ENCODE measurements at places on chromosomes 3 and 15. TPM values are rescaled to one million over a fixed set of nuclear protein-coding genes. Genes with fewer than 3 reads are reported as not detected.

TEX9 gene
- 12.5 TPM for total RNA-seq

SPTBN5 gene
- total RNA-seq = 1.5 TPM

NMNAT3 gene
- total RNA-seq = 1.2 TPM

CCDC66 gene
- total RNA-seq = 11.4 TPM

CYP1A1 gene
- 10.3 TPM for total RNA-seq

ENTPD3 gene
- total RNA-seq = 1.6 TPM

MCF2L2 gene
- total RNA-seq = not detected

GRCh38 chr3:45980229-45980813 is 15.3 kb downstream of the FYCO1 start:
- H3K4me3 ChIP-seq = no peak overlapping the region
- H3K36me3 ChIP-seq = peaks cover 67% of the 10 kb centered on the region
- no peak for DNase-seq
- peaks cover 14% of the 10 kb centered on the region for H3K4me1 ChIP-seq
- H3K27ac ChIP-seq = no peak overlapping the region
- no peaks in the 10 kb centered on the region for H3K27me3 ChIP-seq

DNA sequence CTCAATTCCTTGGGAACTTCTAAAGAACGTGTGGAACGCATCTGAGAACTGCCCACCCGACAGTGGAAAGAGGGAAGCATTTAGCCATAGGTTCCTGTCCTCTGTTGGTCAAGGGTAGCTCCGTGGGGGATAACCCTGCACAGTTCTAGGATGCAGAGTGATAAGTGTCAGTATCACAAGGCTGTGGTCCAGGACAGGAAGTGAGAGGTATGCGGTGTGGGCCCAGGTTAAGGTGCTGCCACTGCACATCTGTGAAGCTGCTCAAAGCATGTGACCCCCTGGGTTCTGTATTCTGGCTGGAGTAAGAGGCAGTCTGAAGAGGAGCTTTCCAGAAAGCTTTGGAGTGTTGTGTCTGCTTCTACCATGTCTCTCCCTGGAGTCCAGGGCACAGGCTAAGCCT is 51.7 kb upstream of the HES1 start:
- no peaks in the 10 kb centered on the region for H3K27me3 ChIP-seq
- H3K36me3 ChIP-seq = no peaks in the 10 kb centered on the region
- DNase-seq = peak; percentile 25
- H3K27ac ChIP-seq = no peak overlapping the region
- peaks cover 15% of the 10 kb centered on the region for H3K4me1 ChIP-seq

DNA sequence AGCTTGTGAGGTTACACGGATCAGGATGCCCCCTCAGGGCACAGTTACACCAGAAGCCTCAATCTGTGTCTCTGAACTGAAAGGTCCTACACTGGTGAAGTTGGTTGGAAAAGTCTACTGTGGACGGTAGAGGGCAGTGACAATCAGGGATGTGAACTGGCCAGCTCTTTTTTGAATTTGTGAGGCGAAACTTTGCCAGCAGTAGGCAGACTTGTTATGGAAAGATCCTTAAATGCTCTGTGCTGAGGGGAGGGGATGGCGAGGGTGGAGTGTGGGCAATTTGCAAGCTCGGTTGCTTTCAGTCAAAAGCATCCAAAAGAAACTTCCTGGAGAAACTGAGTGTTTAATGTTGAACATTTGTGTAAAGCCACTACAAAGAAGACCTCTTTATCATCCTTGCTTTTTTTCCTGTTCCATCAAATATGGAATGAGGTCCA is 127.4 kb upstream of the ABHD17C start:
- H3K27ac ChIP-seq = no peak overlapping the region
- no peak for DNase-seq
- no peaks in the 10 kb centered on the region for H3K27me3 ChIP-seq
- H3K4me1 ChIP-seq = no peaks in the 10 kb centered on the region
- H3K4me3 ChIP-seq = no peak overlapping the region
- no peaks in the 10 kb centered on the region for H3K36me3 ChIP-seq

DNA sequence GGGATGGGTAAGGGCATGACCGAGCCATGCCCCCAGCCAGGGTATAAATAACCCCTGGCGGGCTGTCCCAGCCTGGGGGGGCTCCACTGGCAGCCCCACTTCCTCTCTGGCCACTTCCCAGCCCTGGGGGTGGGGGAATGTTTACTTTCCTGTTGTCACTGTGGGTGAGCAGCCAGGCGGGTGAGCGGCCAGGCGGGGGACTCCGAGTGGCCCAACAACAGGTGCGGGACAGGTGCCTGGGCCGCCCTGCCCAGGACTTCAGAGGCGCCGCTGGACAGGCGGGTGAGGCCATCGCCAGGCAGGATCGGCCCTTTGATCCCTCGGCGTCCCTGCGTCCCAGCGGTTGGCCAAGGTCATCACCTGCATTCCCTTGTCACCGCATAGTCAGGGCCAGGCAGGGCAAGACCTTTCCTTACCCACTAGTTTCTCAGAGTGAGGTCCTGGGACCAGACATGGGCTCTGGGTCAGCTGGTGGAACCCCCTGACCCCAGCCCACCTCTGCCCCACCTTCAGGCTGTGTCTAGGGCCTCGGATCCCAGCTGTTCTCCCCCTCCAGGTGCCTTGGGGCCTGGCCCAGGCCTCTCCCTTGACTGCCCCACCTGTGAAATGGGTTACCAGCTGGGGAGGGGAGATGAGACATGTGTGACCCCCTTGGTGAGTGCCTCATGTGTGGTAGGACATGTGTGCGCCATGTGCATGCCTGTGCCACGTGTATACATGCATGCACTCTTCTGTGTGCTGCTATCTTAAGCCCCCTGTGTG is 16.6 kb downstream of the SEMA3F start:
- H3K4me1 ChIP-seq = peaks cover 28% of the 10 kb centered on the region
- H3K36me3 ChIP-seq = peaks cover 31% of the 10 kb centered on the region
- H3K4me3 ChIP-seq = no peak overlapping the region
- no peak overlapping the region for H3K27ac ChIP-seq
- DNase-seq = no peak

- DNase-seq = no peak
- H3K4me3 ChIP-seq = no peak overlapping the region
- no peaks in the 10 kb centered on the region for H3K4me1 ChIP-seq
- no peak overlapping the region for H3K27ac ChIP-seq
Measured at GRCh38 chr3:15071699-15072098, 6.6 kb upstream of the MRPS25 start.

- H3K36me3 ChIP-seq = no peaks in the 10 kb centered on the region
- DNase-seq = no peak
- no peaks in the 10 kb centered on the region for H3K27me3 ChIP-seq
- no peak overlapping the region for H3K4me3 ChIP-seq
Measured at GRCh38 chr15:70152070-70152480, 54.4 kb upstream of the TLE3 start.

DNA sequence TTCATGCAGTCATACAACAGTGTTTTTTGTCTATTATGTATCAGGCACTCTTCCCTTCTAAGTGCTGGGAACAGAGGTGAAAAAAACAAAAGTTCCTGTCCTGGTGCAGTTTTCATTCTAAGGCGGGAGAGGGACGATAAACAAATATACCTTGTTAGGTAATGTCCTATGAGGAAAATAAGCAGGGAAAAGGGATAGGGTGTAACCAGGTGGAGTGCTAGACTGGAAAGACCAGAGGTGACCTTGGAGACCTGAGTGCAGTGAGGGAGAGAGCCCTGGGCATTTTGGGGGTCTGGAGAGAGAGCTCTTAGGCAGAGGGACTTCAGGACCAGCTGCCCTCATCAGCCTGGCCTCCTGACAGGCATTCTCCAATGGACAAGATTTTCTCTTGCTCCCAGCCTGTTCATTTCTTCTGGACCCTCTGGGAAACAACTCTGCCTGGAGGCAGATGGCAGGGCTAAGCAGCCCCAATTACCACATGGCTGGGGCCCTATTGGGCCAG is 97.2 kb upstream of the TJP1 start:
- no peak overlapping the region for H3K27ac ChIP-seq
- no peak overlapping the region for H3K4me3 ChIP-seq
- no peaks in the 10 kb centered on the region for H3K36me3 ChIP-seq
- no peak for DNase-seq
- H3K4me1 ChIP-seq = no peaks in the 10 kb centered on the region
- H3K27me3 ChIP-seq = no peaks in the 10 kb centered on the region

DNA sequence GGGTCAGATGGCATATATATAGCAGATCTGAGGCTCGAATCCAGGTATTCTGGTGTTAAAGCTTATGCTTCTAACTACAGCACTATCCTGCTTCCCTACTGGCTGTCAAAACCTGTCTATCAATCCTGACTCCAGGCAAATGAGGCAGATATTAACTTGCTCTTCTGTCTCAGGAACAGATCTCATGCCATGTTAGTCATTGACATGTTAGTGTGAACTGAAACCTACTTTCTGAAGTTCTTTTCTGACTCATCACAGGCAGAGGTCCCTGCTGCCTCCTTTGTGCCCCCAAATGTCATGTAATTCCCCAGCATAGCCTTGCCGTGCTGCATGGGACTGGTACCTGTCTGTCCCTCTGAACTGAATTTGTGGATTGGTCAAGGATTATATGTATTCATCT is 125.0 kb upstream of the SMAD3 start:
- H3K27ac ChIP-seq = no peak overlapping the region
- H3K36me3 ChIP-seq = no peaks in the 10 kb centered on the region
- H3K4me1 ChIP-seq = no peaks in the 10 kb centered on the region
- no peak overlapping the region for H3K4me3 ChIP-seq

DNA sequence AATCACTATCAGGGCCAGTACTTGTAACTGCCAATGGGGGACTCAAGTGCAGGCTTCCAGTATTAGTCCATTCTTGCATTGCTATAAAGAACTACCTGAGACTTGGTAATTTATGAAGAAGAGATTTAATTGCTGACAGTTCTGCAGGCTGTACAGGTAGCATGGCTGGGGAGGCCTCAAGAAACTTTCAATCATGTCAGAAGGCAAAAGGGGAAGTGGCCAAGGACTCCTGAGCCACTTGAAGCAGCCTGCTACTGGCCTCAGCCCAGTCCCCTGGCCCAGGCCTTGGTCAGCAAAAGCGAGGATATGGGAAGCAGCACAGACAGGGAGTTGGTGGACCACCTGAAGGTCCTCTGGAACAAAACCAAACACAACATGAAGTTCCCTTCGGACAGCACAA is 29.2 kb upstream of the OR5K1 start:
- H3K4me3 ChIP-seq = no peak overlapping the region
- no peak for DNase-seq
- no peaks in the 10 kb centered on the region for H3K4me1 ChIP-seq
- H3K27me3 ChIP-seq = no peaks in the 10 kb centered on the region
- H3K27ac ChIP-seq = no peak overlapping the region

DNA sequence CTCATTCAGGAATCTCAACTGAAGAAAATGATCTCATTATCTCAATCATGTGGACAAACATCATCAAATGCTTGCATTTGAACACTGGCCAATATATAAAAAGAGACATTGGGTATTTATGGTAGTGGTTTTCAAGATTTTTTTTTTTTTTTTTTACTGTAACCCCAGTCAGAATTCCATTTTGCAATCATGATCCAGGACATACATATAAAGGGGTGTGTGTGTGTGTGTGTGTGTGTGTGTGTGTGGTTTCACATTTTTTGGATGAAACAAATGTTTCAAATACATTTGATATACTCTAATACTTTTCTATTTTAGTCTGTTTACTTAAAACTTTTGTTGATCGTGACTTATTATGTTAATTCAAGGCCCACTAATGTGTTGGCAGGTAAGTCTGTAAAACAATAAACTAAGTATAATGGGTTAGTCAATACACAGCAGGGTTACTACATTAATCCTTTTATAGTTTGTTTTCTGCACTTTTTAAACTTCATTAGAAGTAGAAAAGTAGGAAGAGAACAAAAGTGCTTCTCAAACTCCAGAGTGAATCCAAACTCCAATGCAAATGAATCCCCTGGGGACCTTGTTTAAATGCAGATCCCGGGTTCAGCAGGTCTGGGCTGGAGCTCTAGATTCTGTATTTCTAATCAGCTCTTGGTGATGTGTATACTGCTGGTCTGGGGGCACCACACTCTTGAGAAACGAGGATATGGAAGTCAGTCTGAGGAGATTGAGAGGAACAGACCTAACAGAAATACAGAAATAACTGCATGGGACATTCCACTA is 17.6 kb downstream of the THRB start:
- H3K36me3 ChIP-seq = no peaks in the 10 kb centered on the region
- peak overlapping the region; percentile 10 for H3K4me3 ChIP-seq
- H3K4me1 ChIP-seq = no peaks in the 10 kb centered on the region
- peak overlapping the region; percentile 54 for H3K27ac ChIP-seq
- DNase-seq = no peak

GRCh38 chr15:76176487-76177085 is 116.8 kb downstream of the TMEM266 start:
- peaks cover 7% of the 10 kb centered on the region for H3K4me1 ChIP-seq
- no peak overlapping the region for H3K27ac ChIP-seq
- no peaks in the 10 kb centered on the region for H3K36me3 ChIP-seq
- no peaks in the 10 kb centered on the region for H3K27me3 ChIP-seq
- DNase-seq = no peak
- no peak overlapping the region for H3K4me3 ChIP-seq

GRCh38 chr3:141273700-141274410 is 42.2 kb downstream of the PXYLP1 start:
- peak overlapping the region; percentile 58 for H3K27ac ChIP-seq
- no peak overlapping the region for H3K4me3 ChIP-seq
- H3K27me3 ChIP-seq = no peaks in the 10 kb centered on the region
- H3K4me1 ChIP-seq = peaks cover 3% of the 10 kb centered on the region
- H3K36me3 ChIP-seq = no peaks in the 10 kb centered on the region
- no peak for DNase-seq

DNA sequence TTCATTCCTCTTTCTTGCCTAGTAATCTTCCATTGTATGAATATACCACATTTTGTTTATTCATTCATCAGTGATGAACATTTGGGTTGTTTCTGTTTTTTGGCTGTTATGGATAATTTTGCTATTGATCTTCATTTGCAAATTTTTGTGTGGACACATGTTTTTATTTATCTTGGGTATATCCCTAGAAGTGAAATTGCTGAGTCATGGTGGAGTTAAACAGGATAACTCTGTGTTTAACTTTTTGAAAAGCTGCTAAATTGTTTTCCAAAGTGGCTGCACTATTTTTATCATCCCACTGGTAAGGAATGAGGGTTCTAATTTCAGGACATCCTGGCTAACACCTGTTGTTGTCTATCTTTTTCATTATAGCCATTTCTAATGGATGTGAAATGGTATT is 74.6 kb upstream of the ARL6 start:
- H3K36me3 ChIP-seq = no peaks in the 10 kb centered on the region
- no peak overlapping the region for H3K27ac ChIP-seq
- H3K4me3 ChIP-seq = no peak overlapping the region
- H3K27me3 ChIP-seq = peaks cover 3% of the 10 kb centered on the region

GRCh38 chr15:68372291-68372811 is 59.6 kb downstream of the ITGA11 start:
- peaks cover 41% of the 10 kb centered on the region for H3K4me1 ChIP-seq
- peaks cover 33% of the 10 kb centered on the region for H3K36me3 ChIP-seq
- no peak overlapping the region for H3K4me3 ChIP-seq

- H3K4me3 ChIP-seq = peak within 1 kb of the TSS; percentile 51
- no peak within 1 kb of the TSS for H3K27ac ChIP-seq
- peaks cover 5% of the 10 kb centered on the region for H3K4me1 ChIP-seq
- H3K27me3 ChIP-seq = peaks cover 11% of the 10 kb centered on the region
Measured at GRCh38 chr3:32817558-32818228, at the start of gene TRIM71. TSS of gene TRIM71 (plus strand) at chr3:32817997. CDS start at chr3:32818081, 84 bp downstream.

GRCh38 chr3:8576841-8577571 is 67.6 kb downstream of the SSUH2 start:
- H3K36me3 ChIP-seq = peaks cover 12% of the 10 kb centered on the region
- no peaks in the 10 kb centered on the region for H3K27me3 ChIP-seq
- H3K27ac ChIP-seq = peak overlapping the region; percentile 16
- no peak overlapping the region for H3K4me3 ChIP-seq

All from ascending aorta (tissue), 2 donors.